ENCODE measurements at places on chromosomes 5 and 9.

- DNase-seq = no peak
These were observed 113.8 kb upstream of the ZNF608 start for GRCh38 chr5:124860291-124860655.

- DNase-seq = peak; percentile 58
These were observed 1.4 kb downstream of the KIF20A start for GRCh38 chr5:138180183-138180782.

DNA sequence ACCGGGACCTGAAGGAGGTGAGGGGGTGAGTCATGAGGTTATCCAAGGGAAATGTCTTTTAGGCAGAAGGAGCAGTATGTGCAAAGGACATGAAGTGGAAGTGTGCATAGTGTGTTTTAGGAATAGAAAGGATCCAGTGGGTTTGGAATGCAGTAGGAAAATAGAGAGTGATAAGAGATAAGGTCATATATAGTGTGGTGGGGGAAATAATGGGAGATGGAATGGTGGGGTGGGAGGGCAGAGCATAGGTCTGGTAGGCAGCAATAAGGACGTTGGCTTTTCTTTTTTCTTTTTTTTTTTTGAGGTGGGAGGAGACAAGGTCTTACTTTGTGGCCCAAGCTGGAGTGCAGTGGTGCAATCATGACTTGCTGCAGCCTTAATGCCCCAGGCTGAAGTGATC is 17.8 kb downstream of the SNX24 start:
- DNase-seq = no peak

GRCh38 chr9:33780276-33780675 is 15.1 kb upstream of the PRSS3 start:
- no peak for DNase-seq

DNA sequence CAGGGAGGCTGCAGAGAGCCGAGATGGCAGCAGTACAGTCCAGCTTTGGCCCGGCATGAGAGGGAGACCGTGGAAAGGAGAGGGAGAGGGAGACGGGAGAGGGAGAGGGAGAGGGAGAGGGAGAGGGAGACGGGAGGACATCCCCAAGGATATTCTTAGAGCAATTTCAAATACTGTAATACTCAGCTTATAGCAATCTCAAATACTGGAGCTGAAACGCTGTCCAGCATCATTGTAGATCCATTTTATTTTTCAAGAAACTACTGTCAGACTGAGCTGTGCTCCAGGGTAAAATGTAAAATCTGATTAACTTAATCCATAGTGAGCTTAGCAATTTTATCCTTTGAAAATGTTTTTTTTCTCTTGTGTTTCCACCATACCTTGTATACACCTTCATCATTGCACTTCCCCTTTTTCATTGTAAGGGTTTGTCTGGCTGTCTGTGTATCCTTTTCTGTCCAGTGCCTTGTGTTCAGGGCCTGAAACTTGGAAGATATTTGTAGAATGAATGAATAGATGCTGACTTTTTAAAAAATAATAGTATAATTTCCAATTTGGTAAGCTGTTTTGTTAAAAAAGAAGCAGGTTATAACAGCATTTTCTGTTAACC is 64.0 kb upstream of the LRRC70 start:
- DNase-seq = no peak

DNA sequence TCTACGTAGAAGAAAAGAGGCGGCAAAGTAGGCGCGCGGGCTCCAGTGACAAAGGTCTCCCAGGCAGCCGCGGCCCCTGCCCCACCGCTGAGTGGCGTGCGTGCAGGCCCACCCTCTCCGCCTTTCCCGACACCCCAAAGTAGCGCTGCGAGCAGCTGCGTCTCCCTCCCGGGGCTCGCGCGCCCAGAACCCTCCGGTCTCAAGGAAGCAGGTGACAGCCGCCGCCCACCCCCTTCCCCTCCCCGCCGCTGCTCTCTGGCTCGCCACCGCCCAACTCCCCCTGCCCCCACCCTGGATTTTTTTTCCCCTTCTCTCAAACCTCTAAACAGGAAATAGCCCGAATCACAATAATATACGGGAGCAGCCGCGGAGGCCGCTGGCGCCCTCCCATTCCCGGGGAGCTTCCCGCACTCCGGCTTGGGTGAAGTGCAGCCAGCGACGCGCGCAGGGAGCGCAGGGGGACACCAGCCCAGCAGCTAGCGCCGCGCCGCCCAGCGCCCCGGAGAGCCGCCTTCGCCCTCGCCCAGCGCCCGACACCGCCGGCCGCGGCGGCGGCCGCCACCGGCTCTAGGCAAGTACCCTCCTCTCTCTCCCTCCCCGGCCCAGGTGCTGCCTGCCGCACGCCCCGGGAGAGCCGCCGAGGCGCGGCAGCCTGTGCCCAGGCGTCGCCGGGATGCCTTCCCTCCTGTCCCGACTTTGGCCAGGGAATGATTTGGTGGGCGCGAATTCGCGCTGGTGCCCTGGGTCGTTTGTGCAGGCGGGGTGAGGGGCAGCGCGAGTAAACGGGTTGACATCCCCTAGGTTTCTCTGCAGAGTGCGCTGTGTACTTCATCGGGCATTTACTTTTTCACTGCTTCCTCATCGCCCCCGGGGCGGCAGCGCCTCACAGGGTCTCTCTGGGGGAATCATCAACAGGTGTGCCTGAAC is 52.7 kb upstream of the TJP2 start:
- peak; percentile 72 for DNase-seq

DNA sequence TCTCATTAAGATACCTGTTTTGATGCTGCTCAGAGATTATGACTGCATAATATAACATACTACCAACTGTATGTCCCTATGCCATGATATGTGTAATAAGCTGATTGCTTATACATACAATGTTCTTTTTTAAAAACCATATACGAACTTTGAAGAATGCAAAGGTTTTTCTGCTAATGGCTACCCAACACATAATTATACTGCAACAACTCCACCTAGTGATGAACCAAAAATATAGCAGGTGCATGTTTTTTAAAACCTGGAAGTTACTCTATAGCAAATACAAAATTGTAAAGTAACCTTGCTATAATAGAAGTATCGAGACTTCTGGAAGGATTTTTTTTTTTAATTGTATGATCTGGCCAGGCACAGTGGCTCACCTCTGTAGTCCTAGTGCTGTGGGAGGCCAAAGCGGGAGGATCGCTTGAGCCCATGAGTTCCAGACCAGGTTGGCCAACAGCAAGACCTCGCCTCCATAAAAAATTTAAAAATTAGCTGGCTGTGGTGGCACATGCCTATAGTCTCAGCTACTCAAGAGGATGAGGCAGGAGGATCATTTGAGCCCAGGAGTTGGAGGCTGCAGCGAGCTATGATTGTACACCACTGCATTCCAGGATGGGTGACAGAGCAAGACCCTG is 49.1 kb downstream of the HOMER1 start:
- DNase-seq = peak; percentile 41

DNA sequence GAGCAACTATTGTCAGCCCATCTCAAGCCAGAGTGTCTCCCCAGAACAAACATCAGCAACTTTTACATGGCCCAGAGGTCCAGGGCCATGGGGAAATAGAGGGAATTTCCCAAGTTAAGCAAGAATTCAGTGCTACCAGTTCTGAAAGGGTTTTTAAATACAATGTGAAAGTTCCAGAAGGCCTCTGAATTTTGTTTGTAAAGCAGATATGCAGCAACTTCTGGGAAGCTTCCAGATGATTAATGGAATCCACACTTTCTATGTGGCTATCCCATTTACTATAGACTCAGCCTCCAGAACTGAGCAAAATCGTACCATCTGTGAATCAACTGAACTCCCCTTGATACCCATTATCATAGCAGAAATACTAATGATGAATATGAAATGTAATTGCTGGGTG is 93.8 kb downstream of the FEM1C start:
- DNase-seq = peak; percentile 18

- no peak for DNase-seq
These were observed 19.2 kb upstream of the NDST1 start for GRCh38 chr5:150488519-150489359.

GRCh38 chr9:27356446-27356845 is 59.5 kb upstream of the EQTN start:
- no peak for DNase-seq

GRCh38 chr9:70020217-70020616 is 23.4 kb upstream of the MAMDC2 start:
- no peak for DNase-seq

GRCh38 chr9:125746774-125747052 is 460 bp upstream of the PBX3 start:
- DNase-seq = no peak

- DNase-seq = no peak
These were observed 334.0 kb upstream of the PUM3 start for GRCh38 chr9:3177936-3178335.

DNA sequence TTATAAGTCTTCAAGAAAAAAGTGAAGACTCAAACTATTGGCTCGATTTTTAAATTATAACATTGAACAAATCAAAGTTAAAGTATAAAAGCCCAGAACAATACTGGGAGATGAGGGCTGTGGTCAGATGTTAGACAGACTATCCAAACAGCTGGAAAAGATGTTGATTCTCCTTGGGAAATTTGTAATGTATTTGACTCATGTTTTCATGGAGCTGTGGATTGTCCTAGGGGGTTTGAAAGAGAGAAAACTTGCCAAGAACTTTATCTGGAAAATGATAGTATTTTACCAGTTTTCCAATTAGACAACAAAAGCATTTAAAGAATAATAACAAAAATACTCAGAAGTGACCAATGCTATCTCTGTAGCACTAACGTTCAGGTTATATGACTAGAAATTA is 339.2 kb downstream of the ARL15 start:
- DNase-seq = no peak

DNA sequence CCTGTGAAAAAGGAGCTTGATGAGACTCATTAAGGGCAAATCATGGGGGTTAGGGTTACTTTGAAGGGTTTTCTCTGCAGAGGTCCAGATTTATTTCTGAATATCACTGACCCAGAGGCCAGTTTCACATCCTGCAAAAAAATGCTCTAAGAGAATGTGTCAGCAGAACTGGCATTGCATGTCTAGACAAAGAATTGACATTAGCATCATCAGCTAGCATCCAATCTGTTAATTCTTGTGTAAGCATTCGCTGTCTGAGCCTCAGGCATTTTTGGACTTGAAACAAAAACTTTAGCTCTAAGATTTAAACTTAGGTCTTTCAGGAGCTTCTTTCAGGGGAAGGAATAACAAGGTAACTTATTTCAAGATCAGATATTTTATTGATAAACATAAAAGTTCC is 187.9 kb upstream of the ELL2 start:
- no peak for DNase-seq

DNA sequence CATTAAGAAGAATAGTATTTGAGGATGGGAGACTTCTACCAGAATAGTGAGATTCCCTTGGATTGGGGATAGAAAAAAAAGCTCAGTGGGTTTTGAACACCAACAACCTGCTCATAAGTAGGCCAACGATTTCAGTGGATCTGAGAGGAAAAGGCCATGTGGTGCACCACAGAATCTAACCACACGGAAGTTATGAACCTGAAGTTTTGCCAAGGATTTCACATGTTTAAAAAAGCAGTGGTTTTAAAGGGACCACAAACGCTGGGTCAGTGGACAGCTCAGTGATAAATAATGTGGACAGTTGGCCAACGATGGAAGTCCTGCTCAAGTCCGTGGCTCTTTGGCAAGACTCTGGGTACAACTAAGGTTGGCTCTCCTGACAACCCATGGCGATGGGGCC is 107.2 kb upstream of the TXNDC8 start:
- no peak for DNase-seq

DNA sequence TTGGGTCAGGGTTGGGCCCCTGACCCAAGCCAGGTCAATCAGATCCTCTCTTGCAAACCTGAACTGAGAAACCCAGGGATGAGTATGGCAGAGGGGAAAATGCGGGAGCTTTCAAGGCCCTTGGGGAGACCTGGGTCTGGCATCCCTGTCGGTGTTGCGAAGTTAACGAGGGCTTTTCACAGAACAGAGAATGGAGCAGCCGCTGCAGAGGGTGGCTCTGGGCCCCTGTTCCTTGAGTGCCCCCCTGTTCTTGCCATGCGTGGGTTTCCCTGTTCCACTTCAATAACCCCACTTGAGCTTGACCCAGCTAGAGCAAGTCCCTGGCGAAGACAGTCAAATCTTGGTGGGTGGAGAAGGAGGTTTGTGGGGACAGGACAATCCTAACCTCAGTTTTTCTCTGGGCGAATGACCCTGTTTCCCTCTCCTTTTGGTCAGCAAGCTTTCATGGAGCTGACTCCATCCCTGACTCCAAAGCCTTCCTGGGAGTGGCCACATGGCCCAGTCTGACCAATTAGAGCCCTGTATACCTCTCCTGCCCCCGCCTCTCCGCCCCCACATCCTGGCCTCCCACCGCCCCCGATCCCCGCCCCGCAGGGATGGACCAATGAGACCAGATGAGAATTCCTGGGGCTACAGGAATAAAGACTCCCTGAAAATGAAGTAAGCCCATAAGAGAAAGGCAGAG is 2.9 kb upstream of the VDAC1 start:
- DNase-seq = no peak

DNA sequence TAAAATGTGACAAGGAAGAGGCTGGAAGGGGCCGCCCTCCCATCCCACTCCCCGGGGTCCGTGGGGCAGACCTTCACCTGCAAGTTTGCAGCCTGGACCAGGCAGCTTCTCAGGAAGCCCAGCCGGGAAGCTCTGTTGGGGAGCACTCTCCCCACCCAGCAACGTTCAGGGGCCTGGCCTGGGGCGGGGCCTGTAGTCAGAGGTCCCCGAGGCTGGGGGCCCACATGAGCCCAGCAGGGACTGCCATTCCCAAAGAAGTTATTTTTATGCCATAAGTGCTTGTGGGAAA is 32.7 kb upstream of the NOTCH1 start:
- DNase-seq = no peak

- DNase-seq = no peak
These were observed 69.2 kb upstream of the FCN1 start for GRCh38 chr9:134986957-134987356.

- DNase-seq = no peak
These were observed 222.4 kb upstream of the TNC start for GRCh38 chr9:115340314-115340713.

DNA sequence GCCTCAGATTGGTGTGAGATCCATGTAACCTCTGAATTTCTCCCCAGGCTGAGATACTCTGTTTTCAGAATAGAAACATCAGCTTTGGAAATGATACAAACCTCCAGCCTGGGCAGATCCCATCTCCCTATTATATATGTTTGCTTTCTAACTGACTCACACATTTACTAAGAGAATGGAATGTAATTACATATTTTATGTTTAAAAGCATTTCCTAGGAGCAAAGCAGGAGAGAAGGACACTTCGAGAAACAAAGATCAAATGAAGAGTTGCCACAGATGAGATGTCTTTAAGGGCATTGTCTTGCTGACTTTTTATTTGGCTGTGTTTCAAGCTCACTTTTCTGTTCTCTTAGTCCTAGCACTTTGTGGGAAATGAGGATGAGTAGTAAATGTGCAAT is 96.3 kb downstream of the CDH18 start:
- no peak for DNase-seq

DNA sequence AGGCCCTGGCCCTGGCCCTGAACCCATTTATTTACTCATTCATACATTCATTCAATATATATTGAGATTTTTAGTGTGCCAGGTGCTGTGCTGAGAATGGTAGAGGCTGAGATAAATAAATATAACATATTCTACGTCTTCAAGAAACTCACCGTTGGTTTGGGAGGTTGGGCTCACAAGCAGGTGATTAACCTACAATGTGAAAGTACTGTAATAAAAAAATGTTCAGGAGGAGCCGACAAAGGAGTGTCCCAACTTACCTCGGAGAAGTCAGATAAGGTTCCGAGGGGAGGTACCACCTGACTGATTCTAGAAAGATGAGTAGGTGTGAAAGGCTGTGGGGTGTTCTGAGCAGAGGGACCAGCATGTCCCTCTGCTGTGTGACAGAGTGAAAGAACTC is 479.6 kb upstream of the KLF4 start:
- DNase-seq = no peak
